Activated gamma-delta T cell (primary cell): ENCODE measurements at places on chromosomes 2 and 18.

GRCh38 chr2:65278531-65278981 is 50.9 kb downstream of the ACTR2 start:
- DNase-seq = no peak

- DNase-seq = no peak
Observed at GRCh38 chr2:113112871-113113270, 14.5 kb upstream of the IL1RN start.

GRCh38 chr2:212912445-212913103 is 238.8 kb downstream of the IKZF2 start:
- no peak for DNase-seq

- DNase-seq = no peak
Observed at GRCh38 chr2:75538521-75539490, 21.9 kb downstream of the EVA1A start.

DNA sequence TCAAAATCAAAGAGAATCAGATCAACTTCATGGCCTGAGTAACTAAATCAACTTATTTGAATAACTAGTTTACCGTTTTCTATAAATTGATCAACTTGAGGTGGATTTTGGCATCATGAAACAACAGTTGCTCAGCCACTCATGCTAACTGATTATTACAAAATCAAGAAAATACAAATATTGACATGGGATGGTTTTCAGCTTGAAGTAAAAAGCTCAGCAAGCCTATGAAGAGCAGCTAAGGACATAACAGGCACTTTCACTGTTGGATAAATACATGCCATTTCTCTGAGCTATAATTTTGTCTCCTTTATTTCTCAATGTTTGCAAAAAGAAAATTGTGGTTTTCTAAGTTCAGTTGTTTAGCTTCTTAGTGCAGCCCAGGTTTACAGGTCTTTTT is 18.9 kb downstream of the SRD5A2 start:
- no peak for DNase-seq

DNA sequence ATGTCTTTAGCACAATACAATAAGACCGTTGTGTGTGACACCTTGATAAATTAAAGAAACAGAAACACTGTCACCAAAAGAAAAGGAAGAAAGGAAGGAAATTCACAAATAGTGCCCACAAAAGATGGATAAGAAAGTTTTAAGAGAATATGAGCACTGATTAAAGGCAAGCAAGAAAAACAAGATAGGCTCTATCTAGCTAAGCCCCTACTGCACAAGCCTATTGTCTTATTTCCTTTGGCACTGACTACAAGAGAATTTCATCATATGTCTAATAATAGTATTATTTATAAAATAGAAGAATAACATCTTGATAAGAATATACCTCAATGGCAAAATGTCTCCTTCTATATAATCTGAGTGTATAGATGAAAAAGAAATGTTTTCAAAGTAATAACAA is 335.7 kb downstream of the NCKAP5 start:
- DNase-seq = no peak

GRCh38 chr2:98907385-98907784 is 28.6 kb downstream of the CRACDL start:
- DNase-seq = no peak

DNA sequence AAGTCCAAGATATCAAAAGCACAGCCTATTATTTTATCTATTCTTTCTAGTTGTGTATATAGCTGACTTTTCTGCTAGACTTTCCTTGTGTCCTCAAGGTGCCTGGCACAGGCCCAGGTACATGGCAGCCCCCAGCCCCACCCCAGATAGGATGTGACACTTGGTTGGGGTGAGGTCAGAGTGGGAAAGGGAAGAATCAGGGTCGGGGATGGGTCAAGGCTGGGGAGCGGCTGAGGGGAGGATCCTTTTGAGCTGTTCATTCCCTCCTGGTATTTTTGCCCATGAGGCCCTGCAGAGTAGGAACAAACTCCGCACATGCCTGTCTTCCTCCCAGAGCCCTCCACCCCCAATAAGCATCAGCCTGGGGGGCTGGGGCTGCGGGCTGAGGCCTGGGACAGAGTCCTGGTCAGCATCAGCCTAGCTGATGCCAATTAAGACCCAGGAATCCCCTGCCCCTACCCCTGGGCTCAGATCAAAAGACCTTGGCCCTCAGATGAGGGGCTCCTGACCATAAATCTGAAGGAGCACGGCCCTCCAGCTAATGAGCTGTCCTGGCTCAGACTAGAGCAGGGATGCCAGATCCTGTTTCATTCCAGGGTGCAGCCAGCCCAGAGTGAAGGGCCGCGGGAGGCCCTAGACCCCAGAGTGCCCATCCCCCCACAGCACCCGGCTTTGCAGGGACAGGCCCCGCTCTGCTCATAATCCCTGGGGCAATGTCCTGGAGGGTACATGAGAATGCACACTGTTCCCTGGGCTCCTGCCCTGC is 85.3 kb downstream of the SDC1 start:
- no peak for DNase-seq

- DNase-seq = no peak
Observed at GRCh38 chr2:211875488-211875887, 663.1 kb downstream of the ERBB4 start.

GRCh38 chr2:166404831-166405568 is 29.3 kb upstream of the SCN9A start:
- DNase-seq = no peak

DNA sequence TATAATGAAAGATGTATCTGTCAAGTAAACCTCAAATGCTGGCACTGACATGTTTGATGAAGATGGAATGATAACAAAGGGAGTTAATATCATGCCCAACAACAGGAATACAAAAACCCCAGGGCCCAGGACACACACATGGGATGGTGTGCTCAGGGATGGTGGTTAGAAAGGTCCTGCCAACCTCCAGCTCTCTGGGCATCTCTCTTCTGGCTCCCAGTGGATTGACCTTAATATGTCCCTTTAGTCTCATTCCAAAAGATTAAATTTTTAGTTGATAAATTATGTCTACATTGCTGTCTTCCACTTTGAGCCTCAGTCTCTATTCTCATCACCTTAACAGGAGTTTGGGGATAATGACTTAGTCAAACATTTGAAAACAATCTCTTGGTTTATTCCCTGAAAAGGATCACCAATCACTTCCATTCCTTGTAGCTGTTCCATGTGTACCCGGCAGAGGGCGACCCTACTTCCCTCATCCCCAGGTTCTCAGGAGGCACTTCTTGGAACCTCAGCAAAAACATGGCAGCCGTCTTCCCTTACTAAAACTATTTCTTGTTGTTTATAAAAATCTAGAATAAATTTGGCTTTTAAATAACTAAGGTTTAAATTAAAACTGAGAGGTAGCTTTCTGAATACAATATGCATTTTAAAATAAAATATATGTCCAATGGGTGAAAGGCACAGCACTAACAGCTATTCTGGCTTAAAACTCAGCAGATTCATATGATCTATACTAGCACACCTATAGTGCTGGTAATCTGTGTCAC is 29.6 kb downstream of the MCEE start:
- DNase-seq = no peak

DNA sequence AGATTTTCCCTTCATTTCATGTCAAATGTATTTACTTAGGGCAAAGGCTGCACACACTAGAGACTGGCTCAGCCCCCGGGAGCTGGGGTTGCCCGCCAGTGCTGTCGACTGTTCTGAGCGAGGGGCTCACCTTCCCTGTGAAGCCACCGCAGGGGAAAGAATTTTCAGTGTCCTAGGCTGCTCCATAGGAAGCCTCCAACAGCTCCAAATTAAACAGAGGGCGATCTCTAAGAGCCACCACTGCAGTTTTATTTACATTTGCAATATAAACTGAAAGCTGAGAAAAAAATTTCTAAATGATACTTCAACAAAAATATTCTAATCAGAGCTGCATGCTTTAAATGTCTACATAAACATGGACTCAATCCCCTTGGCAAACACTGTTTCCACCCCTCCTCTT is 54.0 kb downstream of the UXS1 start:
- no peak for DNase-seq

DNA sequence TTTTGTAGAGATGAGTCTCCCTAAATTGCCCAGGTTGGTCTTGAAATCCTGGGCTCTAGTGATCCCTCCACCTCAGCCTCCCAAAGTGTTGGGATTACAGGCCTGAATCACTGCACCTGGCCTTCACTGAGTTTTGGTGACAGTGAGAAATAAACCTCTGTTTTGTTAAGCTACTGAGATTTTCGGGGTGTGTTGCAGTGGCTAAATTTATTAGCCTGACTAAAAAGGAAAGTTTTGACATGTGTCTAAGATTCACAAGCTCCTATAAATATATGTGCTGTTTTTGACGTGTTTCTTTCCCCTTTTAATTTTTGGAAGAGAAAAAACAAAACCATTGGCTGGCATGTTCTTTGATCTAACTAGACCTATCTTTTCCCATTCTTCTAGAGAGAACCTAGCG is 190.5 kb upstream of the MC4R start:
- DNase-seq = no peak

GRCh38 chr2:3317277-3317685 is 60.3 kb downstream of the EIPR1 start:
- DNase-seq = no peak

DNA sequence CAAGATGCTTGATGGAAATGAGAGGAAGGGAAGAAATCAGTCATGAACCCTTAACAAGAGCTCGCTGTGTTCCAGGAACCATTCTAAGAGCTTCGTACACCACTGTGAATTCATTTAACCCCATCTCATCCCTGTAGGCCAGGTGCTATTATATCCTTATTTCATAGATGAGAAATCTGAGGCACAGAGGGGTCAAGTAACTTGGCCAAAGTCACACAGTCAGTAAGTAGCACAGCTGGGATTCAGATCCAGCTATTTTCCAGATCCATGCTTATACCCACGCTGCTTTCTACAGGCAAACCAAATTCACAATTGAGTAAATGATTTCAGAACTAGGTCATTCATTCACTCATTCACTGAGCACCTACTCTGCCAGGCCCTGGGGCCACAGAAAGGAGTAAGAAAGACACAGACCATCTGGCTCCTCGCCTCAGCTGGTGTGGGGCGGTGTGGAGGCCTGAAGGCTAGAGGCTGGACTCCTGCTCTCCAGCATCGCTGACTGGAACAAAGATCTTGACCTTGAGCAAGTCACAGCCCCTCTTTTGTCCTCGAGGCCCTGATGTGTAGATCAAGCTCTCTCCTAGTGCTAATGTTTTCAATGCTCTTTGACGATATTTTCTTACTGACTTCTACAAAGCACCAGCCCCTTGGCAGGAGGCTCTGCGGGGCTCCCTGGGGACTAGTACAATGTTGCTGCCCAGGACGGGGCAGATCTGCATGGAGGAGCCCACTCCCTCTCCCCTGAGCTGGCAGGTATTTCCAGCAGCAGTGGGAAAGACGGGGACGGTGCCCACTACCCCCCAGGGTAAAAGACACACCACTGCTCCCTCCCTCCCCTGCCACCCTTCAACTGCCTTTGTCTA is 26.5 kb downstream of the STEAP3 start:
- no peak for DNase-seq

- DNase-seq = no peak
Observed at GRCh38 chr2:105674859-105675541, 69.7 kb upstream of the NCK2 start.

DNA sequence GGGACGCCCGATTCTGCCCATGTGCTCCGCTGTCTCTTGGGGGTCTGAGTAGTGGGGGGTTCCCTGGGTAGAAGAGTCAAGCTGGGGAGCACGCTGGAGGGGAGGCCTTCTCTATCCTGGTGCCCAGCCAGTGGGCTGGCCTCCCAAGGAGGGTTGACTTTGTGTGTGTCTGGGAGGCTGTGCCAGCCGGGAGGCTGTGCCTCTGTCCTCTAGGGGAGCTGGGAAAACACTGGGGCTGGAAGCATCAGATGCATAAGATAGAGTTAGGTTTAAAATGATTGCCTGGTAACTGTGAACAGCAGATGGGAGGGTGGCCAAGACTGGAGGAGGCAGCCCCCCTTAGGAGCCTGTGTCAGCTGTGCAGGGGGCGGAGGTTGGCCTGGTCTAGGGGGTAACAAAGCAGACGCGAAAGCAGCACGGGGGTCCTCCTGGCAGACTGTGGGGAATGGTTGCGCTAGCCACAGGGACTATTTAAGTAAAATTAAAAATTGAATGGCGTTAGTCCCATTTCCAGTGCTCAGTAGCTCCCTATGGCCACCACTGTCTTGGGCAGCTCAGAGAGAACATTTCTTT is 1.3 kb downstream of the ING5 start:
- no peak for DNase-seq

- DNase-seq = no peak
Observed at GRCh38 chr2:200482194-200482593, 27.7 kb downstream of the KCTD18 start.

DNA sequence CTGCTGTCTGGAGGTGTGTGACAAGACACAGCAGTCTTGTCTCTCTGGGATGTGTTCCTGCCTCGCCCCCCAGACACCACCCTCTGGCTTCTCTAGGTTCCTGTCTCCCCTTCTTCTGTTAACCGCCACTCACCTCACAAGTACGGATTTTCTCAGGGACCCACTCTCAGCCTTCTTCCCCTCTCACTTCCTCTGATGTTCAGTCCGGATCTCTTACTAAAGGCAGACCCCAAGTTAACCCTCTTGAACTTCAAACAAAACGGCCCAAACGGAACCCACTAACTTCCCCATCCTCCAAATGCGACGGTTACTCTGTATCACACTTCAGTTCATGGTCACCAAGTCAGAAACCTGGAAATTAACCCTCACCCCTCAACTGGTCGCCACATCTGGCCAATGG is 32.0 kb downstream of the B4GALT6 start:
- no peak for DNase-seq

GRCh38 chr2:19643117-19643518 is 258.7 kb downstream of the TTC32 start:
- no peak for DNase-seq

DNA sequence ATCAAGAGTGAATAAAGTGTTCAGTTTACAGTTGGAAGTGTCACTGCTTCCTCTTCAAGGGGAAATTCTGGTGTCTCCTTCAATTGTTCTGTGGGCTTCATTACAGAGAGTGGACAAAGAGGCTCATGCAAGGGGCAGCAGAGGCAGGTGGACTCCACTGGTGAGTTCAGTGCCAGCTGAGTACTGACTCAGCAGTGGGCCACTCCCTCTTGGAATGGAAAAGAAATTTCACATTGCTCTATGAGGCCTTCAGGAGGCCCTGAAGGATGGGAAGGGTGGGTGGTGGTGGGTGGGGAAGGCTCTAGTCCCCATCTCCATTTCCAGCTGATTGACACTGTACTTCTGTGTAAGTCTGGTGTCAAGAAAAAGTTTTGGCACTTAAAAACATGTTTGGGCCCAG is 66.4 kb downstream of the PRELID3A start:
- no peak for DNase-seq

- DNase-seq = no peak
Observed at GRCh38 chr2:89000235-89000634, 308.8 kb downstream of the RPIA start.

DNA sequence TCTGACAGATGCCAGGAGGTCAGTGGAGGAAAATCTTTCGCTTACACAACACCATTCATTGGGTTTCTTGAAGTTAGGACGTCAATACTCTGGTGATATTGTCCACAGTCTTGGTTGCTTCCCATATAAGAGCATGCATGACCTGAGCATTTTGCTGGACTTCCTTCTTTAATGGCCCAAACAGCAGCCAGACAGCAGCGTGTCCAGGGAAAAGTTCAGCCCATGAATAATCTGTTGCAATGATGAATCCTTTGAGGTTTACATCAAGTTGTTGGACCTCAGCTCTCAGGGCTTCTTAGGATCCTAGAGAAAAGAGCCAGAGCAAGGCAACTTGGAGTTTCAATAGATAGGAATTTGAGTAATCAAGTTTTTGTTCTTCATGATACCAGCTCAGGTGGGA is 155.6 kb upstream of the MGAT5 start:
- DNase-seq = no peak

- DNase-seq = no peak
Observed at GRCh38 chr2:25701801-25702200, 28.4 kb upstream of the DTNB start.

GRCh38 chr2:86747711-86748639 is 27.9 kb downstream of the RMND5A start:
- no peak for DNase-seq

- no peak for DNase-seq
Observed at GRCh38 chr2:22290302-22290701, 1094.7 kb upstream of the KLHL29 start.
